ENCODE measurements at places on chromosomes 11 and 22.
A peak's percentile ranks its signal among the peaks of the same experiment; 100 is the strongest.

- DNase-seq = no peak
Observed at GRCh38 chr11:7905961-7906429, 25.1 kb downstream of the OR10A6 start.

DNA sequence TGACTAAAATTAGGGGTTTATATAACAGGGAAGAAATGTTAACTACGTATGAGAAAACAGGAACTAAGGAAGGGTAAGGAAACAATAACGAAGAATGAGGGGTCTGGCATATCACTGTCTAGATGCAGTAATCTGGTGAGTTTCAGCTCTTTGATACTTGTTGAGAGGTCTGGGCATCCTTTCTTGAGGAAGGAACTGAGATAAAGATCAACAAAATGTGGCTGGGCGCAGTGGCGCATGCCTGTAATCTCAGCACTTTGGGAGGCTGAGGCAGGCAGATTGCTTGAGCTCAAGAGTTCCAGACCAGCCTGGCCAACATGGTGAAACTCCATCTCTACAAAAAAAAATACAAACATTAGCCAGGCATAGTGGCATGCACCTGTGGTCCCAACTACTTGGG, 2.7 kb downstream of the DCDC1 start:
- no peak for DNase-seq

DNA sequence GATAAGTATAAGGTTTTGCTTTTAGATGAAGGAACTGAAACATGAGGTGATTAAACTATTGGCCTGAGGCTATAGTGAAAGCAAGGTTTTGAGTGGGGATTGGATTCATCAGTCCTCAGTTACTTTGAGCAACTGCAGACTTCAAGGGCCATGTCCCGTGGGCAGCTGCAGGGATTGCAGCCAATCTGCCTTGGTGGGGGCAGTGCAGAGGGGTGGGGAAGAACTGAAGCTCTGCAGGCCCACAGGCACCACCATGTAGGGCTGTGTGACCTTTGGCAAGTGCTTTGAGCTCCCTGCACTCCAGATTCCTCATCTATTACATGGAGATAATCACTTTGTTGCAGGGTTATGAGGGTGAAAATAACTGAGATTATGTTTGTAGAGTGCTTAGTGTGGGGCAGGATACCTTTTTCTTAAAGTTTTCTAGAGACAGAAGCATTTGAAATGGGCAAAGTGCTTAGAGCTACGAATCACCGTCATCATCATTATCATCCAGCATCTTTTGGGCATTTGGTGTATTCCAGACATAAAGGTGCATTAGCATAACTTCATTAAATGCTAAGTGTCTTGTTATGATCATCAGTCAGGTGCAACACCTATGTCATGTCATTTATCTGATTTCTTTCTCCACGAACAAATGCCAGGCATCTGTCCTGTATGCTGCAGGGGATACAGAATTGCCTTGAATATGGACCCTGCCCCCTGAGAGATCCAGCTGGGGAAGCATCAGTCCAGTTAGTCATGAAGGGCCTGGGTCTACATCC, 72.1 kb upstream of the TENM4 start:
- DNase-seq = no peak

DNA sequence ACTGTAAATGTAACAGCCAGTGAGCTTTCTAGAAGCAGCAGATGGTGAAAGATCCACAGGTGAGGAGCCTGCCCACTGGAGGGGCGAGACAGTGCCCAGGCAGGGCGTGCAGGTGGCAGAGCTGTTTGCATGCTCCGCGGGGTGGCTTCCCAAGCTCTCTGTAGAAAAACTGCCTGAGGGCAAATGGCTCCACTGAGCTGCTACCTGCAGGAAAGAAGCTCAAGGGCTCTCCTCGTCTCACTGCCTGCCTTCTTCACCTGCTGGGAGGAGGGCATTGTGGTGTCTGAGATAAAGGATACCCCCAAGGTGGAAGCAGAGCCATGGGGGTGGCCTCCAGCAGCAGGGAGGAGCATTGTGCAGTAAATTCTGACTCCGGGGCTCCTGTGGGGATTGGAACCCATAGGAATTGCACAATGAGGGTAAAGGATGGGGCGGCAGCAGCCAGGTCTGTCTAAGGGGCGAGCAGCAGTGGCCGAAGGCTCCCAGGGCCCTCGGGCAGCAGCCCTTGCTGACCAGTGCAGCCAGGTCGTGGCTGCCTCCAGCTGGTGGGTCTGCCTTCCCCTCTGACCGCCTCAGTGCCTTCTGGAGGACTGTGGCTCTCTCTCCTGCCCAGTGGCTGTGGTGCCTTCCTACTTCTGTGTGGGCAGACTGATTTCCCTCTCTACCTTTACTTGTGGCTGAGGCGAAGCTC, 28.0 kb upstream of the CABP7 start:
- DNase-seq = peak; percentile 91

DNA sequence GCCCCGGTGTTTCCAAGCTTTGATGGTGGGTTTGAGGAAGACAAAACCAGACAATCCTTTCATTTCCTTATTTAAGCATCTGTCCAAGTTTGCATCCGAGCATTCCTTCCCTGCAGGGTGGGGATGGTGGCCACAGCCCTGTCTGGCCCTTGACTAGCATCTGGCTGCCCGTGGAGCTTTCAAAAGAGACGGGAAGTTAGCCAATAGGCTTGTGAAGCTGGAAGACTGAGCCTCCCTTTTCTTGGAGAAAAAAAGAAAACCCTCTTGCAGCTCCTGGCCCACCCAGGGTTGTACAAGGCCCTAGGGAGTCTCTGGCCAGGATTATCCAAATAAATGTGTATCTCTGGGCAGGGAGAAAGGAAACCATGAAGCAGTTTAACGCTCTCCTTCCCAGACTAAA, 60.6 kb downstream of the MICAL2 start:
- no peak for DNase-seq

GRCh38 chr22:22207845-22208564, 36.6 kb upstream of the VPREB1 start:
- peak; percentile 55 for DNase-seq

- no peak for DNase-seq
Observed at GRCh38 chr22:17946662-17947367, 77.5 kb downstream of the MICAL3 start.

- DNase-seq = no peak
Observed at GRCh38 chr11:16818284-16818683, 79.8 kb downstream of the C11orf58 start.

- DNase-seq = no peak
Observed at GRCh38 chr11:112693781-112694180, 267.4 kb upstream of the NCAM1 start.
